ENCODE measurements at places on chromosomes 2 and 18. TPM values are rescaled to one million over a fixed set of nuclear protein-coding genes. Genes with fewer than 3 reads are reported as not detected.
A peak's percentile ranks its signal among the peaks of the same experiment; 100 is the strongest.

DNA sequence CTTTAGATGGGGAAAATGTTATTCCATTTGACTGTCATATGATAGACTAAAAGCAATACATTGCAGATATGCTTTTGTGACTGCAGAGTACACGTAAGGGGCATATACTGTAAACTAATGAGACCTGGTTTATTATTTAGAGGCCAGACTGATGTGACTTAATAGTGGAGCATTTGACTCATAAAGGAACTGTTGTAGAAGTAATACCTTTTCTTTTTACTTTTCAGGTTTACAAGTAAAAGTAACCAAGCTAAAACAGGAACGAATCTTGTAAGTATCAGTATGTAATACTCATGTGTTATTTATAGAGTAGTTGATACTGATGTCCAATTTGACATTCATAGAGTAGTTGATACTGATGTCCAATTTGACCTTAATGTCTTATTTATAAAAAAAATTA, 13.1 kb downstream of the RBBP8 start:
- DNase-seq, result no peak

DNA sequence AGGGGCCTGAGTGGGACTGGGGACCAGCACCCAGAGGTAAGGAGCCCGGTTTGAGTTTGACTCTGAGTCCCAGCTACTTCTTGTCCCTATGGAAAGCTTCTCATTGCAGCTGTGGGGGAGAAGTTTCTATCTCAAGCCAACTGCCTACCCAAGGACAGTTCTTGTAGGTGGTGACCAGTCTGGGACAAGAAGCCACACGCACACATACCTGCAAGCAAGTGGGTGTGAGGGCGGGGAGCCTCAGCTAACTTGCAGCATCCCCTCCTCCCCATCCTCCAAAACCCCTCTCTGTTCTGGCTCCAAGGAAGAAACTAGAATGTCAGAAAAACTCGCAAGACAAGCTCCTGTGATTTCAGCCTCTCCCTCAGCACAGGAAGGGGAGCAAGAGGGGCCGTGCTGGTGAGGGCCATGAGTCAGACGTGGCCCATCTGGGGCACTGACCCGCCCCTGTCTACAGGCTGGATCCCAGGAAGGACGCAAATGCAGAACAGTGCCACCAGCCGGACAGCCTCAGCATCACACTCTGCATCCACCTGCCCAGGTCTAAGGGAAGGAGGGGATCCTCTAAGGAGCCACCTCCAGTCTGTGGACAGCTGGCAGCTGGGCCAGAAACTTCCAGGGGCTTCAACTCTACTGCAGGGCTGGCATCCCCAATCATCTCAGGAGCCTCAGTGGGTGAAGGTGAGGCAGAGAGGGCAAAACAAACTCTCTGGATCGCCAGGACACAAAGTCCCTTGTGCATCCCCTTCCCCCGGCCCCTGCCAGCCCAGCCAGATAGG, 103.4 kb downstream of the TNS1 start:
- peak; percentile 76 for DNase-seq

- no peak for DNase-seq
These were observed 43.6 kb downstream of the SCN9A start for GRCh38 chr2:166332106-166332505.

DNA sequence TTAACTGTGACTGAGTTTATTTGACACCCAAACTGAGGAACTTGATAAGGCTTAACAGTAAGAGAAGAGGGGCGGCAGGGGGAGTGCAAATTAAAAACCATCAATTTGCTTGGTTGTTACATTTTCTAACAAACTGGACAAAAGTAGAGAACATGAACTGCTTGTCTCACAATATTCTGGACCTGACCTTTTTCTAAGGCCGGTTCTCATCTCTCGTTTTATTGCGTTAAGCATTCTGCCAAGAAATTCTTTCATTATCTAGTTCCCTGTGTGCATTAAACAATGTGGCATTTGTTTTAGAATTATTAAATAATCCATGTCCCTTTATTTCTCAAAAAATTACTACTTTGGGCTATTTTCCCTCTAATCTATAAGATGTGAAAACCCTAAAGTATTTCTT, 565.2 kb upstream of the PKDCC start:
- DNase-seq, result no peak

DNA sequence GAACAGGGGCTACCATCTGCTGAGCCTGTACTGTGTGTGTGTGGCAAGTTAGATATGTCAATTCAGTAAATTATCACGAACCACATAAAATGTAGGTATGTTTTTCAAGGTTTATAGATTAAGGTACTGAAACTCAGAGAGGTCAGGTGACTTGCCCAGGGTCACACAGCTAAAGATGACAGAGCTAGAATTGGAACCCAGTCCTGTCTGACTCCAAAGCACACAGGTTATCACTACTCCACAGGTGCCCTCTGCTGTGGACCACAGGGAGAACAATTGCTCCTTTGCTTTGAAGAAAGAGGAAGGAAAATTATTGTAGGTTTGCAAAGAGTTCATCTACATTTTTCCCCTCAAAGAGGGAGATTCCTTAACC, 229.7 kb upstream of the AGAP1 start:
- DNase-seq, result no peak

The ATP8B1 gene
- 43.8 TPM for polyA plus RNA-seq

The REG1B gene
- not detected for polyA plus RNA-seq

- no peak for DNase-seq
These were observed 4.6 kb downstream of the TMEM163 start for GRCh38 chr2:134714228-134714627.

DNA sequence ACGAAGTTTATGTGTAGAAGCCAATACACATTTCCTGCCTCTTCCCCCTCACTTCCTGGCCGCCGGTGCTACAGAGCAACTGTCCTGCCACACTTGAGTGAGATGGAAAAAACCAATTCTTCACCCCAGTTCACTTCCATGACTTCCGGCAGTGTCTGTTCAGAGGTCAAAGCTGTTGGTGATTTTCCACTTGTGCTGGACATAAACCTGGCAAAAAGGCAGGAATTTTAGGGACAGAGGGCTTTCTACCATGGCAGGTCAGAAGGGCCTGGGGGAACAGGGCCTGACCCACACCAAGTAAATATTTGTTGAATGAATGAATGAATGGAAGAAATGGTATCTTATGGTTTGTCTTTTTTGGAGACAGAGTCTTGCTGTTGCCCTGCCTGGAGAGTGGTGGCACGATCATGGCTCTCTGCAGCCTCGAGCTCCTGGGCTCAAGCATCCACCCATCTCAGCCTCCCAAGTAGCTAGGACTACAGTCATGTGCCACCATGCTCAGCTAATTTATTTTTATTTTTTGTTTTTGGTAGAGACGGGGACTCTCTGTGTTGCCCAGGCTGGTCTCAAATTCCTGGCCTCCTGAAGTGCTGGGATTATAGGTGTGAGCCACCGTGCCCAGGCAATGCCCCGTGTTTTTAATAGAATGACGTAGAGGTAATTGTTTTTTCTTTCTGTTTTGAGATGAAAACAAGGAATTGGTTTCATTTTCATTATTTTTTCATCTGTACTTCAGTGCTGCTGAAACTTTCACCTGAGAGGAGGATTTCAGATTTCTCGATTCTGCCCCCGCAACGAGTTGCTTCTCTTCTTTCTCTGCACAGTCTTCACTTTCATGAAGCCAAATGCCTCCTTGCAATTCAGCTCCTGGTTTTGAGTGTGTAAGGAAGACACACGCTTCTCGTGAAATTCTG, 48.0 kb upstream of the LPIN2 start:
- no peak for DNase-seq

The ALK gene
- polyA plus RNA-seq, result 0.55 TPM

GRCh38 chr2:127705391-127706065, 4.2 kb downstream of the SFT2D3 start:
- DNase-seq, result no peak

- no peak for DNase-seq
These were observed 69.3 kb downstream of the TMEM247 start for GRCh38 chr2:46548521-46549144.

- peak; percentile 24 for DNase-seq
These were observed 435.3 kb downstream of the TGIF1 start for GRCh38 chr18:3885209-3885792.
